NCI-H446 (cell line): ENCODE measurements at places on chromosomes 12 and 14.

DNA sequence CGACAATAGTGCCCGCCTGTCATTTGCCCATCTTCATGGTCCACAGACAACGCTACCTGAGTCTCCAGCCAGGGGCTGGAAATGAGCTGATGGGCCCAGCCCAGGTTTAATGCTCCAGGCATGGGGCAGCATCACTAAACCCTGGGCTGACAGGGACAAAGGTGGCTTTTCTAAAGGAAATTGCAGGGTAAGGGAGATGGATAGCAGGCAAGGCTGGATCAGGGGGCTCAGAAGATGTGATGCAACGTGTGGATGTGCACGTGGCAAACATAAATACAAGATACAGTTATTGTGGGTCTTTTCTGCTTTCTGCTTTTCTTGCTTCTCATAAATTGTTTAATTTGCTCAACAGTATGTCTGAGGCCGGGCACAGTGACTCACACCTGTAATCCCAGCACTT lies 3.7 kb upstream of the MMP17 start:
- DNase-seq = no peak

DNA sequence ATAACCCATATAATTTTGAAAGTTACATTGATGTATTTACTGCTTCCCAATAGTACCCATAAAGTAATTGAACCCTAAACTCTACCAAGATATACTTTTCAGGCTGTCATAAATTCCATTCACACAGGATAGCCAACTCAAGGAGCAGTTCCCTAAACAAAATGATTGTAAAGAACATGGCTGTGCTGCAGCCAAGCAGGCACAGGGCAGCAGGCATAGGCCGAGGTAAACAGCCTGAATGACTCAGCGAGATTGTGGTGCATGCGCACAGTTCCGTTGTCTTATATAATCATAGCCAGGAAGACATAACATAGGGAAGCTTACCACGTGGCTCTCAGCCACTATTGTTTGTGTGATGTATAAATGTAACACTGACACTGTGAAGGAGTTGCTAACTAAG lies 344.9 kb downstream of the FSCB start:
- no peak for DNase-seq

DNA sequence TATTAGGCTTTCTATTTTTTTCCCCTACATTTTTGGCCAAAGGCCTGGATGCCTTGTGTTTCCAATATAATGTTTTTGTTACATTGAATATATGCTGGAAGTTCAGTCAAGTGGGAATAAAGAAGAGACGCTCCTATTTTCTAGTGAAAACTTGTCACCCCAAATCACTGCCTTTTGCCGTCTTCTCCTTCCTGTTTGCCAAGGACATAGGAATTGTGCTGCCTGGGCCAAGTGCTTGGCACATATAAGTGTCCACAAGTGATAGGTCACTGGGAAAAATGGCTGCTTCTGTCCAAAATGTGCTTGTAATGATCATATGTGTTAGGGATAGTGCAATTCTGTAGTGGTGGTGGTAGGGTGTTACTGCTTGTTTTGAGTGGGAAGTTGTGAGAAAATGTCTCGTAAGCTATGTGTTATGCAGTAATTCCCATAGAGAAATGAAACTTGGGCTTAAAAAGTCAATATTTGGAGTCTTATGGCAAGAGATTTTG lies 11.6 kb upstream of the KCNJ8 start:
- DNase-seq = no peak

GRCh38 chr12:132710043-132710404 lies 618 bp upstream of the PGAM5 start:
- DNase-seq = no peak

DNA sequence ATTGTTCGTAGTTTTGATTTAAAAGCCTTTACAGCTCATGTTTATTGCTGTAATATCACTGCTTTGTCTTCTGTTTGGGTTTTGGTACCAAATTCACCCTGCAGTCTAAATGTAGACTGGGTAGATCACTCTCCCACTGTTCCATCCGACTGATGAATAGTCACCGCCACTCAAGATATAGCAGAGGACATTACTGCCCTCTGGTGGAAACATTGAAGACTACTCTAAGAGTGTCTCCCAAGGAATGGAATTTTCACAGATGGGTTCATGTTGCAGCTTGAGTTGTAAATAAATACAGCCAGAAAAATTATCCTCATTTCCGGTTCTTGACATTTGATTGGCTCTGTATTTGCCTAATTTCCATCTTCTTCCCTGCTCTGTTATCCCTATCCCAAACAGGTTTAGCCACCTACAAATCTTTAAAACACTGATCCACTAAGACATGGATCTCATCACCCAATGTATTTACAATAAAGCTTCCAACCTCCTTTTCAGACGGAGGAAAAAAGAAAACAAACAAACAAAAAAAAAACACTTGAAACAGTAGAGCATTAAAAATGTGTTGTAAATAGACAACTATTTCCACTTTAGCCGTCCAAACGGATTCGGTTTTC lies 198.3 kb upstream of the CPNE8 start:
- peak; percentile 73 for DNase-seq
